ENCODE measurements at places on chromosomes 2 and 18. TPM values are rescaled to one million over a fixed set of nuclear protein-coding genes. Genes with fewer than 3 reads are reported as not detected.

DNA sequence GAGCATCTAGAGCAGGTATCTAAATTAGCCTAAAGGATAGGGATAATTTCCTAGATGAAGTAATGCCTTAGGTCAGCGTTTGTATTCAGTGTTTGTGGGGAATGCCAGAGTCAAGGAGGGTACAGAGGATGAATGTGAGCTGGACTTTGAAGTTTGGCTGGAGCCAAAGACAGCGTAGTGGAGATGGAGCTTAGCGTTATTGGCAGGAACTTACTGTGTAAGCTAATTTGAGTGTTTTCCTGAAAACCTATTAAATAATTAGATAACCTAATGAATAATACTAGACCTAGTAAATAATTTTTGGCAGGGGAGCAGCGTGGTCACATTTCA, 4.2 kb downstream of the RNF138 start:
- DNase-seq = no peak

GRCh38 chr2:10537522-10538199, 89.5 kb upstream of the ODC1 start:
- DNase-seq = no peak

GRCh38 chr2:237236188-237236587, 150.5 kb downstream of the COPS8 start:
- no peak for DNase-seq

DNA sequence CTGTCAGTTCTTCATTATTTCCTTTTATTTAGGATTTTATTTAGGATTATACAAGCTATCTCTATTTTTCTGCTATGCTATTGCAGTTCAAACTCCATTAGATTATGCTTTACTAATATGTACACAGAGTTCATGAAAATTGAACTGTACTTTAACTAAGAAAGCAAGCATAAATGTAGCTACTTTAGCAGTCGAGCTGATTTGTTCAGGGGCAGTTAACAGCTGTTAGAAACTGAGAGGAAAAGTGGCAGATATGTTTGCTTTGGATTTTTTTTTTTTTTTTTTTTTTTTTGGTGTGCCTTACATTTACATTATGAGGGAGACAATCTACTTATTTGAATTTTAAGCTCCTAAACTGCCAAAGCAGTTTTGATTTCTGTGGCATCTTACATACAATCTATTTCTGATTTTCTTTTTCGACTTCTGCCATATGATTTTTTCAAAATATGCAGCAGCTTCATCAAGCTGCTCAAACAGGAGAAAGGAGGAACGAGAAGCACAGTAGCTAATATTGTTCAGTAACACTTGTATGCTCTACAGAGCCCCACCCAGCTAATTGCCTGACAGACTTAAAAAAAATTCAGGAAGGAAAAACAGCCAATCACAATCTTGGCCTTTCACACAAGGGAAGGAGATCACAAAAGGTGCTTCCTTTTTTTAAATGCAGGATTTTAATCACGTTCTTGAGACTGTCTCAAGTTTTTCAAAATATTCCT, 233.4 kb upstream of the SIX3 start:
- peak; percentile 66 for DNase-seq

- peak; percentile 90 for DNase-seq
Observed at GRCh38 chr2:174039551-174040416, 74.6 kb upstream of the SP3 start.

GRCh38 chr2:200423541-200423940, 86.3 kb downstream of the KCTD18 start:
- no peak for DNase-seq

- DNase-seq = no peak
Observed at GRCh38 chr2:98004613-98005012, 8.9 kb upstream of the TMEM131 start.

GRCh38 chr2:22340716-22341115, 1044.3 kb upstream of the KLHL29 start:
- DNase-seq = no peak

DNA sequence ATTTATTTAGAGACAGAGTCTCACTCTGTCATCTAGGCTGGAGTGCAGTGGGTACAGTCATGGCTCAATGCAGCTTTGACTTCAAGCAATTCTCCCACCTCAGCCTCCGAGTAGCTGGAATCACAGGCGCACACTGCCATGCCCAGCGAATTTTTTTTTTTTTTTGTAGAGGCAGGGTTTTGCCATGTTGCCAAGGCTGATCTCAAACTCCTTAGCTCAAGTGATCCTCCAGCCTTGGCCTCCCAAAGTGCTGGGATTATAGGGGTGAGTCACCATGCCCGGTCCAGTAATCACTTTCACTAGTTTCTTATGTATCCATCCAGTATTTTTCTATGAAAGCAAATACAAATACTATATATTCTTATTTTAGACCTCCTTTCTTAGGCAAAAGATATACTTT, 24.0 kb downstream of the PRKAG3 start:
- no peak for DNase-seq

- DNase-seq = no peak
Observed at GRCh38 chr2:50649626-50650402, 382.1 kb downstream of the NRXN1 start.

DNA sequence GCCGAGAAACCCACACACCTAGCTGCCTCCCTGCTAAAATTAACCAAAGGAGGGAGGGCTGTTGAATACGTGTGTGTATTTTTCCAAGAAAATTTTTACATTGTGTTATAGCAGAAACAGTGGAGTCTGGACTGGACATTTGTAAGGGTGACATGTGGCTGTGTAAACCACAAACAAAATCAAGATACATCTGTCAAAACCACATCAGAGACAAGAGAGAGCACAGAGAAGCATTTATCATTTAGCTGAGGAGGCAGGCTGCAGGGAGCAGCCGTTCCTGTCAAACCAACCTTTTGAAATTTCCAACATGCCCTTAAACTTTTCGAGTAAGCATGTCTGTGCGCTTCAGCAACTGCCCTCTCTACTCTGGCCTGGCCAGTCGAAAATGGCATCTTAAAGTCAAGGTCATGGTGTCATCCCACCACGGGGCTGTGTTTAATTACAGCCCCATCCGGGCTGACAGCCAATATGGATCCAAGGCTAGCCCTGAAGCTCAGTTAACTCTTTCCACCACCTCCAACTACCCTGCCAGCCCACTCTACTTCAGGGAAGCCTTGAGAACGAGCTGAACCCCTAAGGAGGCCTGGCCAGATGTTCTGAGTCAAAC, 8.4 kb downstream of the BCL11A start:
- DNase-seq = no peak

DNA sequence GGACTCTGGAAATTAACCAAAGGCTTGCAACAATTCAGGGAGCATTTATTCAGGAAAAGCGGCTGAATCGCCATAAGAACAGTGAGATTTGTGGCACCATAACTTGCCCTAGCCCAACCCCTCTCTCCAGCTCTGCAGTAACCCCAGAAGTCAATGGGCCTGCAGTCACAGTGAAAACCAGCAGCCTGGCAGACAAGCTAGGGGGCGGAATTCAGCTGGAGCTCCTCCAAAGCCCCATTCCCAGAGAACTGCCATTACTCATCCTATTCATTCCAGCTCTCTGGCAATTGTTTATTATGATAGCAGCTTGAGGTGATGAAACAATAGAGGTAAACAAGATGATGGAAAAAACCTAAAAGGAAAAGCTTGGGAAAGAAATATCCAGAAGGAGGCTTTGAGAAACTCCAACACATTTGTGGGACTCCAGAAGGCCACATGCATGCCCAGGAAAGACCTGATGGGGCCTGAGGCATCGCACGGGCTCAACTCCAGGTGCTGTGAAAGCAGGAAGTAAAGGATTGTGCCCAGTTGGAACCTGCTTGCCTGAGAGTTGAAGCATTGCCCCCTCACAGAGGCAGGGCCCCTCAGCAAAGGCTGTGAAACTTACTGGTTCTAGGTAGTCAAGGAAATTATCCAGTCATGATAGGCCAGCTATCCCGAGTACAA, 126.7 kb downstream of the TWIST2 start:
- peak; percentile 19 for DNase-seq

DNA sequence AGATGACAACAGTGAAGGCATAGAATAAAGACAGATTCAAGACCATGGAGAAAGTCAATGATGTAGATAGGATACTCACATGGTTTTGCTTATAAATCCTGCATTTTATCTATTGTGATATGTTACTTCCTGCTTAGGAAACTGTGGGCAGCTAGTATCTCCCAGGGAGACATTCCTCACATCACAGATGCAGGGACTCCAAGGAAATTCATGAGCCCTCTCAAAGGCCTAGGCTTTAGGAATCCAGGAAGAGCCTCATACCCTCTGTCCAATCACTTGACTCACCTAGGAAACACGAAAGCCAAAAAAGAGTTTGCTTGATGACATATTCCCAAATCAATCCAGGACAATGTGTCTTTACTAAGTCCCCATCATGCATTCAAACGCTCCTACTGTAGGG, 247.8 kb upstream of the KLHL29 start:
- no peak for DNase-seq

GRCh38 chr2:125596612-125597011, 1059.3 kb upstream of the GYPC start:
- no peak for DNase-seq

DNA sequence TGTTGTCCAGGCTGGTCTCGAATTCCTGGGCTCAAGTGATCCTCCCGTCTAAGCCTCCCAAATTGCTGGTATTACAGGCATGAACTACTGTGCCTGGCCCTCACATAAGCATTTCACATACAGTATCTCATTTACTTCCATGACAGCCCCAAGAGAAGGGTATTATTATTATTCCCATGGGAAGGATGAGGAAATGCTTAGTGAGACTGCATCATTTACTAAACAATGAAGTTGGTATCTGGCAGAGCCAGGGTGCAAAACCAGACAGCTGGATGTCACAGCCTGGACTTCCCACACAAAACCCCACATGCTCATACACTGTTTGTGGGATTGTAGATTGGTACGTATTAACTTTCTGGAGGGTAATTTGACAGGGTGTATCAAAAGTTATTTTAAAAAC, 29.9 kb downstream of the DAPL1 start:
- DNase-seq = no peak

- no peak for DNase-seq
Observed at GRCh38 chr2:62415518-62415917, 90.5 kb downstream of the TMEM17 start.

DNA sequence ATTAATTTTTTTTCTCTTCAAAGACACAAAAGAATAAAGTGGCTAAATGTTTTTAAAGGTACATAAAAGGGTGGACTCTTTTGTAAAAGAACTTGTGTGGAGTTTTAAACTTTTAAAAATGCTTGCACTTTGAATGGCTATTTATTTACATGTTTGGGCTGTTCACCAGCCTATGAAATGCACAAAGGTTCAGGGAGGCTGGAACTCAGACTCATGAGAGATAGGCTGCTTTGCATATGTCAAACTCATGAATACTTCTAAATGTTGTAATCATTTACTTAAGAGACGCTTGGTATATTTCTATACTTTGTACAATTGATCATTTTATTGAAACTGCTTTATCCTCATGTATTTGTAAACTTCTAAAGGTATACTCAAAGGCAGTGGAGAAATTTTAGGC, 79.9 kb downstream of the ZEB2 start:
- DNase-seq = no peak

GRCh38 chr18:58051765-58052460, 7.9 kb downstream of the NEDD4L start:
- no peak for DNase-seq

DNA sequence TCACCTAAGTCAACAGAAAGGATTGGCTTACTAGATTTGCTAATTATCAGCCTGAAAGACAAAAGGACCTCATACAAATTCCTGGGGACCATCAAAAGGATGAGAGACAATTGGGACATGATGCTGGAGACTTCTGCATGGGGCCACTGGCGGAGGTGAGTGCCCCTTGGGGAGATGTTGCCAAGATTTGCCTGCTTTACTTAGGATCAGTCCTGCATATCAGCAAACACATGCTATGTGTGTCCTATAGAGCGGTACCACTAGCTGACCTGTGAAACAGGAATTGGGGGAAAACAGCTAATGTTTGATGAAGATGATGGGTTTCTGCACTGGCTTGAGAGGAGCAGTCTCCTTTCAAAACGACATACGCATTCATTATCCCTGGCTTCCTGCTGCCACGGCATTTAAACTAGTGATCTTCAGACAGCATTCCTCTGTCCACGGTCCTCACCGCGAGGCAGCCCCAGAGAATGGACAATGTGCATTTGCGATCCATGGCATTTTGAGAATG, 104.2 kb downstream of the TGIF1 start:
- no peak for DNase-seq

DNA sequence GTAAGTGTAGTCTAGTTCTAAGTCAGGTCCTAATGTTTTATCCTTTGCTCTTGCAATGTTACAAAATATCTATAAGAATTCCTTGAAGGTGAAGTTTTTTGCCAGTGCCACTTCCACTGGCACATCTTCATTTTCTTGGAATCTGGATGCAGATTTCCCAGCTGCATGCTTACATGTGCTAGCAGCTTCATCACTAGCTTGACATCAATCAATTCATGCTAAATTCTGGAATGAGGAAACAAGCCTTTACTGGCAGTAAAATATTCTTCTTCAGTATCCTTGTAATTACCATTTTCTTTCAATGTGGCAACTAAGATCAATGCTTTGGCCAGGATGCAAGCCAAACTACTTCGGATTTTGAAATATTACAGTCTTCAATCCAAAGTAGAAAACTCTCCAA, 200.6 kb upstream of the SIX2 start:
- DNase-seq = no peak

DNA sequence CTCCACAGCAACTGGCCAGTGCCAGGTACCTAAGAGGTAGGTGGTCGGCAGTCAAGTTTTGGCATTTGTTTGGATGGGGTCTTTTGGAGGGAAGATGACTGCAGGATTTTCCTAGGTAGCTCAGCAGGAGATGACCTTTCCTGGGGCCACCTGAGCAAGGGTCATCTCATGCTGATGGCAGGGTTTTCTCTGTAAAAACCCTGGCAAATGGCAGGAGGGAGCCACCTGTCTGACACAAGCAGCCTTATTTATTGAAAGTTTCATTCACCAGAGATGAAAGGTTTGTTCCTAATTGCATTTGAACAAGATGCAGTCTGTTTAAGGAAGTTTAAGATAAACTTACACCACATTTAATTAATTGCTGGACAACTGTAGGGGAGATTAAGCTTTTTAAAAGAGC, 31.6 kb upstream of the ACAA2 start:
- no peak for DNase-seq

DNA sequence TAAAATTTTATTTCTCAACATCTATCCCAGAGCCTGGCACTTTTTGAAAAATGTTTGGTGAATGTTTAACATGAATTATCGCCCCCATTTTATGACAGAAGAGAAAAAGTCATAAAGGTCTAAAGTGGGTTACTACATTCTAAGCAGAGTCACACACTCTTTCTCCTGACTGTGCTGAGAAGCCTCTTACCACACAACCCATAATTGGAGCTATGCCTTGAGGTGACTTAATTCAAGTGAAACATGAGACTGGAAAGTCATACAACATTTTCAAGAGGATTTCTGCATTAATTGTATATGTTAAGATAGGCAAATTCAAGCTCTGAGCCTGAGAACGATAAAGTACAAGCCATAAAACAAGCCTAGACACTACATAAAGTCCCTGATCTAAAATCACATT, 3.1 kb upstream of the DSEL start:
- DNase-seq = no peak

Gene GNAL
- 3.3 TPM for total RNA-seq

Gene SF3B6
- 123 TPM for total RNA-seq

Gene PSMA8
- total RNA-seq = not detected

Gene RAB12
- total RNA-seq = 79.4 TPM

Gene RIT2
- not detected for total RNA-seq

Gene NEDD4L
- total RNA-seq = 57.4 TPM

Gene TMEM17
- total RNA-seq = 7.6 TPM

Gene C2orf72
- not detected for total RNA-seq

Gene SPDYA
- 1.9 TPM for total RNA-seq

Gene EIF2B4
- total RNA-seq = 32.9 TPM

Data from PC-9 (cell line).